Naive B cell (primary cell): ENCODE measurements at places on chromosomes 4 and X. TPM values are rescaled to one million over a fixed set of nuclear protein-coding genes. Genes with fewer than 3 reads are reported as not detected.

SHISA3 gene
- not detected for polyA plus RNA-seq

LINC00632 gene
- 0.25 TPM for polyA plus RNA-seq

WAS gene
- 27.8 TPM for polyA plus RNA-seq

FGFR3 gene
- polyA plus RNA-seq, result not detected

DNA sequence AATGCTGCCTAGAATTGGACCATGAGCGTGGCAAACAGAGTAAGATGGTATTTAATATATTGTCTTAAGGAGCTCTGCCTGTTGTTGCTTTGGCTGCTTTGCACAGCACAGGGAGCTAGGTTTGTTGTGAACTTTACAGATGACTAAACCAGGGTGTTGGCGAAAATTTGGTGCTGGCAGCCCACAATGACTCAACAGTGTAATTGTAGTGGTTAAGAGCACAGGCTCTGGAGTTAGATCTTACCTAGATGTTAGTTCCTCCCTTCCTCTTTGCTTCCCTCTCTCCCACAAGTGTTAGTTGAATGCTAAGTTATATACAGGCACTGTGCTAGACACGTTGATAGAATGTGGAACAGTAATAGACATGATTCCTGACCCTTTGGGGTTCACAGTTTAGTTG is 128.9 kb upstream of the TRPC5 start:
- H3K4me1 ChIP-seq, result no peaks in the 10 kb centered on the region
- H3K27ac ChIP-seq, result no peak overlapping the region
- no peaks in the 10 kb centered on the region for H3K36me3 ChIP-seq
- no peak overlapping the region for H3K4me3 ChIP-seq
- DNase-seq, result no peak
- no peaks in the 10 kb centered on the region for H3K27me3 ChIP-seq

DNA sequence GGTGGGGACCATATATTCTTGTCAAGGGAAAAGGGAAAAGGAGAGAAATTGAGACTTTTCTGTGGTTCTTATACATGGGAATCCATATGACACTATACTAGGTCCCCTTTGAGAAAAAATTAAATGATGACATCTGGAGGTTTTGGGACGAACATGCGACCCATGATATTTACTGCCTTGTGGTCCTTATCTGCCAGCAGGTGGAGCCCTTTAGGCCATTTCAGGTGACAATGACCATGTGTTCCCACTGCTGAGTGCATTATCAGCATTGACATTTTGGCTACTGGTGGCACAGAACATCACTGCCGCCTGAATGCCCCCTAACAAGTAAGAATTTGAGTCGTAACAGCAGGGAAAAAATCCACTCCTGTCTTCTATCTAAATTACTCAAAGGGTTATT is 843.4 kb downstream of the FSTL5 start:
- no peaks in the 10 kb centered on the region for H3K36me3 ChIP-seq
- no peaks in the 10 kb centered on the region for H3K4me1 ChIP-seq
- H3K4me3 ChIP-seq, result no peak overlapping the region

DNA sequence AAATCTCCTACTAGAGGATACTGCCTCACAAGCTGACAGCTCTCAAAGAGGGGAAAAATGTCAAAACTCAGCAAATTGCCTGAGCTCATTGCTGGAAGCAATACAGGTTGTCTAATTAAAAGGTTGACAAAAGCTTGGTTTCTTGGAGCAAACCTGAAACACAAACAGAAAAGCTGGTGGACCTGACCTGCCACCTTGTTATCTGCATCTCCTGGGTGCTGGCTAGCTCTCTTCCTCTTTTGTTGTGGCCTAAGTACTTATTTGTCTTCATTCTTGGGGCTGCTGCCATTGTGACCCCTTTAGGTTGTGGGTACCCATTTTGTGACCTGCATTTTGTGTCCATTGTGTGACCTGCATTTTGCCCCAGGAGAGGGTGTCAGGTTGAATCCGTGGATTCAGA is 184.5 kb downstream of the KIT start:
- no peaks in the 10 kb centered on the region for H3K36me3 ChIP-seq
- no peak overlapping the region for H3K27ac ChIP-seq
- peaks cover 5% of the 10 kb centered on the region for H3K27me3 ChIP-seq
- no peak overlapping the region for H3K4me3 ChIP-seq

DNA sequence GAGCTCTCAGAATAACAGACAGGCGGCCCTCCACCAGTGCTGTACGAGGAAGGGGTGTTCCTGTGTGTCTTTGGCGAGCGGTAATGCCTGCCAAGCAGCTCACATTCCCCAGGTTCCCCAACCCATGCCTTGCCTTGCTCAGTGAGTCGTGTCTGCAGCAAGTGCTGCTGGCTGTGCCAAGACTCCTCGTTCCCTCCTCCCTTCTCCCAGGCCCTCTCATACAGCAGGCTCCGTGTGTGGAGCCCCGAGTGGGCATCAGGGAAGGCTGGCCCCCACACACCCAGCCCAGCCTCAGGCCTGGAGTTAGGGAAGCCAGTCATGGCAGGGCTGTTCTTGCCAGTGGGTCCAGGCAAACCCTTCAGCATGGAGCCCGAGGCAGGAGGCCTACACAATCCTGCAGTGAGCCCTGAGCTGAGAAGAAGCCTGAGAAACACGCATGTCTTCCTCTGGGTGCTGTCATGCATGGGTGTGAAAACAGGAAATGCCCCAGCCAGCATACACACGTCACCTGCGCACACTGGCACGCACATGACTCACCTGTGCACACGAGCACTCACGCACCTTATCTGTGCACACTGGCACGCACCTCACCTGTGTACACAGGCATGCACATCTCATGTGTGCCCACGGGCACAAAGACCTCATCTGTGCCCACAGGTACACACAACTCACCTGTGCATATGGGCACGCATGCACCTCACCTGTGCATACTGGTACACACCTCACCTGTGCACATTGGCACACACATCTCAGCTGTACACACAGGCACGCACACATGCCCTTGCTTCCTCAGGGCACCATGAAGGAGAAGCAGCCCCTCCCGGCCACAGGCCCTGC is 238.7 kb downstream of the DHRSX start:
- peaks cover 9% of the 10 kb centered on the region for H3K36me3 ChIP-seq
- no peaks in the 10 kb centered on the region for H3K27me3 ChIP-seq
- DNase-seq, result no peak
- H3K4me1 ChIP-seq, result peaks cover 23% of the 10 kb centered on the region
- H3K27ac ChIP-seq, result peak overlapping the region; percentile 34

GRCh38 chr4:88005076-88005475 is 2.4 kb upstream of the PKD2 start:
- peaks cover 15% of the 10 kb centered on the region for H3K4me1 ChIP-seq
- no peak for DNase-seq
- no peak overlapping the region for H3K27ac ChIP-seq
- no peaks in the 10 kb centered on the region for H3K27me3 ChIP-seq
- H3K4me3 ChIP-seq, result no peak overlapping the region
